Stimulated activated CD8-positive, alpha-beta memory T cell treated with anti-CD3 and anti-CD28 coated beads, Interleukin-15, amount 100 ng/mL, for 48 hours (primary cell): ENCODE measurements at places on chromosomes 2 and 18.

- no peak for DNase-seq
These were observed 4.9 kb upstream of the LBH start for GRCh38 chr2:30226144-30227032.

DNA sequence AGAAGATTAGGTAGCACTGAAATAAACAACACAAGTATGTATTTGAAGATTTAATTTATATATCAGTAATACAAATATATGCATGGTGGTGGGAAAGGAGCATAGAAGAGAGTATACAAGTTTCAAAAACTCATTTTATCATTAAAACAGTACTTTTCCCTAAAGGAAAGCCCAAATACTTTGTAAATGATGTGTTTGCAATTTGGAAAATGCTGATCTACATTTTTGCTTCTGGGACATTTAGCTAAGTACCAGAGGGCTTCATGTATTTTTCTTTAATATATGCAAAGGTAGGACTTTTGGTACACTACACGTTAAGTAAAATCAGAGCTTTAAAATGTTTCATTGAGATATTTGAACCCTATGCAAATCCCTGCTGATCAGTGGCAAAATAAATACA, 1624.2 kb downstream of the SUCLG1 start:
- DNase-seq = no peak

DNA sequence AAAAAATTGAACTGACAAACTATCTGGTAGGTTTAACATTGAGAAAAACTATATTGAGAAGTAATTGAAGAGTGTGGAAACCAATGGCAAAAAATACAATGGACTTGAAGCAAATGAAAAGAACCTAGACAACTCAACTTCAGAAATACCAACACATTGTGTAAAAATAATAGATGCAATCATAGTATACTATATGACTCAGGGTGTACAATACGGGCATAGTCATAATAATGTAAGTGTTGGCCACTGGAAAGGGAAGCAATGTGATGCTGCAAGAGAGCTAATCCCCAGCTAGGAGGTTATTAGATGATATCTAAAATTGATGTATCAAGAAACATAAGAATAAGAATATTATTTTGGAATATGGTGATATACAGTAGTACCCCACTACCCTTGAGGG, 45.3 kb downstream of the SMAD7 start:
- DNase-seq = no peak

- DNase-seq = no peak
These were observed 1.6 kb downstream of the NEU4 start for GRCh38 chr2:241810307-241811200.

DNA sequence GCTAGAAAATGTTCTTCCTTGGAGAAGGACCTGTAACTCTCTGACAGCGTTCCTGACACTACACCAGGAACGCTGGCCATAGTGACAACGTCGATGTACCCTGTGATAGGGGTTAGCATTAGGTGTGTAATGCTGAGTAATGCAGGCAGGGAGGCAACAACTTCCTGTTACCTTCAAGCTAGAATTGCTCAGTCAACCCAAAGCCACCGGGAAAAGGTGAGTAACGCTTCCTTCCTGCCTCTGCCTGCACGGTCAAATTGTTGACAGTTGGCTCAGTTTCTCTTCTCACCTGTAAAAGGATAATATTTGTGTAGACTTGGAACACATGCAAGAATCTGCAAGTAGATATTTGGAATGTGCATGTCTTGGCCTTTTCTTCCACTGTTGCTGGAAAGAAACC, 12.7 kb downstream of the FAM110C start:
- peak; percentile 32 for DNase-seq

DNA sequence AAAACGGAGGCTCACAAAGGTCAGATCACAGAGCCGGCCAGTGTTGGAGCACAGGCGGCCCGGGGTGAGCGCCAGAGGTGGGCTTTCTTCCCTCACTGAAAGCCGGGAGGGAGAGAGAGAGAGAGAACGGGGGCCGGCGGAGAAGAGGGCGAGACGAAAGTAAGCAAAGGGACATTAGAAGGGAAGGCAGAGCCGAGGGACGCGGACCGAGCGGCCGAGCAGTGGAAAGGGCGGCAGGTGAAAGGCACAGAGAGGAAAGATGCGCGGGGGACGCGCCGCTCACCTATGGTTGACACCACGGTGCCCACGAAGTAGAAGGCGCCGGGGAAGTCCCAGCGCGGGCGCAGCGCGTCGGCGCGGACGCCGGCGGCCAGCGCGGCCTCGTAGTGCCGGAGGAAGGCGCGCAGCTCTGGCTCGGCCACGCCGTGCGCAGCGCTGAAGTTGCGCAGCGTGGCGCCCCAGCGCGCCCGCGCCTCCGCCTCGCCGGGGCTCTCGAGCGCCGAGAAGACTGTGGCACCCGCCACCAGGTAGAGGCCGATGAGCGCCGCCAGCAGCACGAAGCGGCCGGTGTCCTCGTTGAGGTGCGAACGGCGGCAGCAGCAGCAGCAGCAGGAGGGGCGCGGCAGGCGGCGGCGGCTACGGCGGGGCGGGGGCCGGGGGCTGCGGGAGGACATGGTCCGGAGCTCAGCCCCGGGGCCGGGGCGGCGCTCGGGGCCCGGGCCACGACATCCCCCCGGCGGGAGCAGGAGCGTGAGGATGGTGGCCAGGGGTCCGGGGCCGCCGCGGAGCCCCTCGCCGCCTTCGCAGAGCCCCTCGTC, 166.9 kb downstream of the MSH2 start:
- DNase-seq = no peak

DNA sequence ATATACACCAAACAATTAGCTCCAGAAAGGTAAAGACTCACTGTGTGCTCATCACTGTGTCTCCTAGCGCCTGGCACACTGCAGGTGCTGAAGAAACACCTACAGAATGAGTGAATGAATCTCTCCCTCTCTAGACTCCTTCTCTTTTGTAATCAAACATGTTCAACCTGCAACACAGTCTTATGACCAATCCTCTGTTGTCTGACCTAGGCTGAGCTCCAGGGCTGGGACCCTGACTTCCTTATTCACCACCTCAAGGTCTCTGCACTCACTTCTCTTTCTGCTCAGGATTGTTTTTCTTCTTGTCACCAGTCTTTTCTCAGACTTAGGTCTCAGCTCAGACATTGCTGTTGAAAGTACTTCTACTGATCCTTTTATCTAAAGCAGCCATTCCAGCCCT, 9.8 kb downstream of the CKAP2L start:
- DNase-seq = no peak

DNA sequence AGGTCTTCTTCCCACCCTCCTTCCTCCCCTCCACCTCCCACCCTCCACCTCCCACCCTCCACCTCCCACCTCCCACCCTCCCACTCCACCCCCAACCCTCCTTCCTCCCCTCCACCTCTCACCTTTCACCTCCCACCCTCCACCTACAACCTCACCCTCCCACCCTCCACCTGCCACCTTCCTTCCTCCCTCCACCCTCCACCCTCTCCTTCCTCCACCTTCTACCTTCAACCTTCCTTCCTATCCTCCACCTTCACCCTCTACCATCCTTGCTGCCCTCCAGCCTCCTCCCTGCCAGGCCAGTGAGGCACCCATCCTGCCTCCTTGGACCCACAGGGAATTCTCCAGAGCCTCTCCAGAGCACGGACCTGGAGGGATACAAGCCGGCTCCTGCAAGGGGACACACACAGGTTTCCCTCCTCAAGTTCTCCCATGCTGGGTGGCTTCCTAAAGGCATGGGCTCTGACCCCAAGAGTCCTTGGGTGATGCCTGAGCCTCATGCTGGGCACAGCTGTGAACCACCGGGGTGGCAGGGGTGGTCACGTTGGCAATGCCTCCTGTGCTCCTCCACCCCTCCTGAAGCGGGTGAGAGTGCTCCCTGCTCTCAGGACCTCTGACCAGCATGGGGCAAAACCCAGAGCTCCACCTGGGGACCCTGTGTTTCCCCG, 293.0 kb downstream of the NDUFA10 start:
- DNase-seq = no peak

DNA sequence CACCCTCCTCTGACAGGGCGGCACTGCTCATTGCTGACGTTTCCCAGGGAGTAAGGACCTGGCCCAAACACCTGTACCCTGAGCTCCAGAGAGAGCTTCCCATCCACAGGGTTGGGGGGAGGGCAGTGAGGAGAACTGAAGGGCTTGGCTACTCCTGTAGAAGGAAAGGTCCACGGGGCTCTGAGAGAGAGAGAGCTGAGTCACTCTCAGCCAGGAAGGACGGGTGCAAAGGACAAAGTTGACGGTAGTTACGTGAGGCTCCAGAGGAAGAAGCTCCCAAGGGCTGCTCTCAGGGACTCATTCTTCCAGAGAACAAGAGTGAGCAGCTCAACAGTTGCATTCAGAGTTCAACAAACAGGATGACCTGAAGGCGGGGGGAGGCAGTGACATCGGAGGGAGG, 852.5 kb downstream of the GALR1 start:
- no peak for DNase-seq

DNA sequence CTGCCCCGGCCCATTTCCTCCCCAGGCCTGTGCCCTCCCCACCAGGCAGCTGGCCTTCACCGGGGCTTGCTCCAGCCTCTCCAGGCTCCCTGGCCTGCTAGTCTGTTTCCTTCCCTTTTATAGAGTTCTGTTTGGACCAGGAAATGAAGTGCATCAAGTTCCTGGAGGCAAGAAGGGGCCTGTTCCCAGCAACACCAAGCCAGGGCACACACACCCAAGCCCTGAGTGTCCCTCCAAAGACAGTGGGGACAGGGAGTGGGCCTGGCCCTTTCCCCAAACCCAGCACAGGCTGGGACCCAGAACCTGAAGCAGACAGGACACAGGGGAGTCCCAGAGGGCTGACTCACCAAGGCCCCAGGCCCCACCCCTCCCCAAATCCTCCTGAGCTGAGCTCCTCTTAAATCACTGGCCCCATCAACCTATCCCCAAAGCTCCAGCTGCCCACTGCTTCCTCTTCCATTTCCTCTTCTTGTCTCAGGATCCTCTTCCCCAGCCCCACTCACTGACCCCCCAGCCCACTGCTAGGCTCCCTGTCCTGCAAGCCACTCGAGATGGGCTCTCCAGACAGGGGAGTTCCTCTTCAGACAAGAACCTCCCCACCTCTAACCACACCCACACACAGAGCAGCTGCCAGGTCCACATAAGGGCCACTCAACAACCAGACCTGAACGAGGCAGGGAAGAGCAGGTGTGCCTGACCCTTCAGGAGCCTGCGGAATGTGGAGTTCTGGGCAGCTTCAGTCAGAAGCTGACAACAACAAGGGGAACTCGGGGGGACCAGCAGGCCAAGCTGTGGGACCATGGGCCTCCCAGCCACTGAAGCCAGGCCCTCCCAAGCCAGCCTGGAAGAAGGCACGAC, 74.2 kb downstream of the TNS1 start:
- no peak for DNase-seq

DNA sequence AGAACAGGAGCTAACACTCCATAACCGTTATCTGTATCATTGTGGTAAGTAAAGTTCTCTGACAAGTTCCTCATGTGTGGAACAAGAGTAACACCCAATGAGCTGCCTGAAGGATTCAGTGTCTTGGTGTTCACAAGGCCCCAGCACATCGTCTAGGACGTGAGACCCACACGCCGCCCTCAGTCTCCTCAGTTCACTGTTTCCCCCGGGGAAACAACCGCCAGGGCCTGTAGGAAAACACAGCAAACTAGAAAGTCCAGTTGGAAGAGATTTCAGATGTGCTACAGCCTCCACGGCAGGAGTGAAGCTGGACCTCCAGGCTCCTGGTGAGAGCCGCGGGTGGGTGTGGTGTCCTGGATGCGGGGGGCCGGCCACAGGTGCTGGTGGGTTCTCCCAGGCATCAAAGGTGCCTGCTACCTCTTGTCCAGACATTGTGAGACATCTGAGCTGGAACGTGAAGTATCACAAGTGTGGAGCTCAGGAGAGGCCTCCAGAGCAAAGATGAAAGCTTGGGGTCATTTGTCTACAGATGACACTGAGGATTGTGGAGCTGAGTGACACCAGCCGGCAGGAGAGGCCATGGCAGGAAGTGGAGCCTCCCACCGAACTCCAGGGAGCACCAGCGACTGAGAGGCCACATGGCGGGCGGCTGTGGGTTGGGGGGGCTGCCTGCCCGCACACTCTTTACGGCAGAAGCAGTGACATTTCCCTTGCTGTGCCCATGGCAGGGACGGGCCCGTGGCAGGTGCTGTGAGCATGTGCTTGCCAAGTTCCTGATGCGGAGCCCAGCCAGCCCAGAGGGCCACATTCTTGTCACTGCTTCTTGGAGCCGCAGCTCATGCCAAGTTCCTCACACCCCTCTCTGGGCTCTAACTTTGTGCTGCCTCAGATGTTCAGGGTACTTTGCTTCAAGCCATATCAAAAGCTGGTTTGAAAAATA, 131.2 kb downstream of the TMEM18 start:
- DNase-seq = no peak

DNA sequence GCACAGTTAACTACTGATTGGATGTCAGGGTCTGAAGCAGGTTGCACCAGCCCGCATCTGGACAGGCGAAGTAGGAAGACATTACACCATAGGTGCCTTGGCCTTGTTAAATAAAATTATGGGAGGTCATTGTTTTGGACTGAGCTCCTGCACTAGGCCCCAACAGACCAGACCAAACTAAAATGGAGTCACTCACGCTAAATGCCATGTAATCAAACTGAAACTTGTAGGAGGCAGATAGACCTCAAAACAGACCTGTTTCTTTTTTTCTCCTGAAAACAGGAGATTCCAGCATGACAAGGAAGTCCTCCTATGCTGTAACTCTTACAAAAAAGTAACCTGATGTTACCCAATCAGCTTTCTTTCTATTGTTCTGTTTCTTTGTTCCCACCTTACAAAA, 15.5 kb upstream of the NFU1 start:
- no peak for DNase-seq

GRCh38 chr2:176385838-176386237, 116.6 kb downstream of the MTX2 start:
- no peak for DNase-seq

DNA sequence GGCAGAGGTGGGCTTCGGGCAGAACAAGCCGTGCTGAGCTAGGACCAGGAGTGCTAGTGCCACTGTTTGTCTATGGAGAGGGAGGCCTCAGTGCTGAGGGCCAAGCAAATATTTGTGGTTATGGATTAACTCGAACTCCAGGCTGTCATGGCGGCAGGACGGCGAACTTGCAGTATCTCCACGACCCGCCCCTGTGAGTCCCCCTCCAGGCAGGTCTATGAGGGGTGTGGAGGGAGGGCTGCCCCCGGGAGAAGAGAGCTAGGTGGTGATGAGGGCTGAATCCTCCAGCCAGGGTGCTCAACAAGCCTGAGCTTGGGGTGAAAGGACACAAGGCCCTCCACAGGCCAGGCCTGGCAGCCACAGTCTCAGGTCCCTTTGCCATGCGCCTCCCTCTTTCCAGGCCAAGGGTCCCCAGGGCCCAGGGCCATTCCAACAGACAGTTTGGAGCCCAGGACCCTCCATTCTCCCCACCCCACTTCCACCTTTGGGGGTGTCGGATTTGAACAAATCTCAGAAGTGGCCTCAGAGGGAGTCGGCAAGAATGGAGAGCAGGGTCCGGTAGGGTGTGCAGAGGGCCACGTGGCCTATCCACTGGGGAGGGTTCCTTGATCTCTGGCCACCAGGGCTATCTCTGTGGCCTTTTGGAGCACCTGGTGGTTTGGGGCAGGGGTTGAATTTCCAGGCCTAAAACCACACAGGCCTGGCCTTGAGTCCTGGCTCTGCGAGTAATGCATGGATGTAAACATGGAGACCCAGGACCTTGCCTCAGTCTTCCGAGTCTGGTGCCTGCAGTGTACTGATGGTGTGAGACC, at the start of gene PROC:
TSS of gene PROC (plus strand) at position 128 of the 812 bp plus-strand sequence. CDS start 1,516 bp downstream, outside the sequence.
- DNase-seq = no peak

- no peak for DNase-seq
These were observed 142.3 kb upstream of the TANK start for GRCh38 chr2:161017780-161018470.

- DNase-seq = no peak
These were observed 54.1 kb downstream of the LPIN2 start for GRCh38 chr18:2958819-2959298.

GRCh38 chr18:10514082-10514481, 11.7 kb upstream of the NAPG start:
- no peak for DNase-seq

GRCh38 chr18:32998285-32998684, 225.5 kb upstream of the KLHL14 start:
- DNase-seq = no peak
